Right cardiac atrium (tissue), 5 donors: ENCODE measurements at places on chromosomes 2 and 18. TPM values are rescaled to one million over a fixed set of nuclear protein-coding genes. Genes with fewer than 3 reads are reported as not detected.
A peak's percentile ranks its signal among the peaks of the same experiment; 100 is the strongest.

GRCh38 chr18:63002305-63002704 lies 287.0 kb downstream of the PHLPP1 start:
- no peak for DNase-seq

DNA sequence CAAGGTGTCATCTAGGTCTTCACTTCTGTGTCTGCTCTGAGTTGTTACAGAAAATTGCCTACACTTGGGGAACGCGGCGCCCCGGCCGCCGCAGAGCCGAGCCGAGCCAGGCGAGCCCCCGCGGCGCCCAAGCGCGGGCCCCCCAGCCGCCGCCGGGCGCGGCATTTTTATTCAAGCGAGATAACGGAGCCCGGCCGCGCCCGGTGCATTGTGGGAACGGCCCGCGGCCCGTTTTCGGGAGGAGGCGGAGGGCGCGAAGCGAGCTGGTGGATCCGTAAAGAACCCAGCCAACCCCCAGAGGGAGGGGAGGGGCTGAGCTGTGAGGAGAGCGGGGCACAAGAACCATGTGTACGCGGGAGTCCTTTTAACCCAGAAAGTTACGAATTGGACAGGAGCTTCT lies 191.8 kb downstream of the FTCDNL1 start:
- peak; percentile 74 for DNase-seq

- DNase-seq = no peak
These were observed 271.4 kb downstream of the PIEZO2 start for GRCh38 chr18:10877987-10878386.

DNA sequence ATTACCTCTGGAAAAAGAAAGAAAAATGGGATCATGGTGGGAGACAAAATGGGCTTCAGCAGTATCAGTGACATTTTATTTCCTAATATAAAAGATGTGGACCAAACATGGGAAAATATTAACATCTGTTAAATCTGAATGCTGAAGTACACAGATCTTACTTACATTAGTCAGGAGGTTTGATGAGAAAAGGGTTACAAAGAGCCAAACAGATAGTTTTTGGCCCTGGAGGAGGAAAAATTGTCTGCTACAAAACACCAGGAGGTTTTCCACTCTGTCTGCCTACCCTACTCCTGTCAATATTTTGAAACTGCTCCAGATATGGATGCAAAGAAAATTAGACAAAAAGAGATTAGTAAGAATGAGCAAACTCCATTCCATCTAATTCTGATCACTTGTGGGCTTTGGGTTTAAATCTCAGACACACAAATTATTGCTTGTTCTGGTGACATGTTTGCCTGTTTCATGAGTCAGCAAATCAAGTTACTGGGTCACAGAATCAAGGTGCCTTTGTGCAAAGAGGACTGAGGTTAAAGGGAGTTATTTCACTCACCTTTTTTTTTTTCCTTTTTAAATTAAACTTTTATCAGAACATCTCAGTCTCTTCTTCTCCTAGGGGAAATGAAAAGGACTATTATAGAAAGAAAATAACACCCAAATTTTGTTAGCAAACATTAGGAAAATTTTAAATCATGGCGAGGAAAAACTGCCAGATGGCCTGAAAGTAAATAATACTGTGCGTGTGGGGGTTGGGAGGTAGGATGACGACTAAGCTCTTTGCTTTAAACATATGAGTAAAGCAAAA lies 87.0 kb upstream of the SPATS2L start:
- no peak for DNase-seq

DNA sequence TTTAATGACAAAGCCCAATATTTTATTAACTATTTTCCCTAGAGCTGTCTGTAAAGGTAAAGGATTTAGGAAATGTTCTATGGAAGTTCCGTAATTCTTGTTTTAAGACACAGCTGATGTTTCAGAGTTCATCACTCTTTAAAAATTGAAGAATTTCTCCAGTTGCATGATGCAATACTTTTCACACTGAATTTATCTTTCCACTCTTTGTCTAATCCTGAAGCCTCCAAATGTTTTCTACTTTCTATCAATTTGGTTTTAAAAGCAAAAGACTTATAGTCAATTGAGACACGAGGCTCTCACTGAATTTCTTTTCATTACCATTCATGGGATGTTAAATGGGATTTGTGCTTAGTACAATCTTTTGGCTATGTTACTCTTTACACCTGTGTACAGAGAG lies 223.2 kb downstream of the TDRD15 start:
- no peak for DNase-seq

DNA sequence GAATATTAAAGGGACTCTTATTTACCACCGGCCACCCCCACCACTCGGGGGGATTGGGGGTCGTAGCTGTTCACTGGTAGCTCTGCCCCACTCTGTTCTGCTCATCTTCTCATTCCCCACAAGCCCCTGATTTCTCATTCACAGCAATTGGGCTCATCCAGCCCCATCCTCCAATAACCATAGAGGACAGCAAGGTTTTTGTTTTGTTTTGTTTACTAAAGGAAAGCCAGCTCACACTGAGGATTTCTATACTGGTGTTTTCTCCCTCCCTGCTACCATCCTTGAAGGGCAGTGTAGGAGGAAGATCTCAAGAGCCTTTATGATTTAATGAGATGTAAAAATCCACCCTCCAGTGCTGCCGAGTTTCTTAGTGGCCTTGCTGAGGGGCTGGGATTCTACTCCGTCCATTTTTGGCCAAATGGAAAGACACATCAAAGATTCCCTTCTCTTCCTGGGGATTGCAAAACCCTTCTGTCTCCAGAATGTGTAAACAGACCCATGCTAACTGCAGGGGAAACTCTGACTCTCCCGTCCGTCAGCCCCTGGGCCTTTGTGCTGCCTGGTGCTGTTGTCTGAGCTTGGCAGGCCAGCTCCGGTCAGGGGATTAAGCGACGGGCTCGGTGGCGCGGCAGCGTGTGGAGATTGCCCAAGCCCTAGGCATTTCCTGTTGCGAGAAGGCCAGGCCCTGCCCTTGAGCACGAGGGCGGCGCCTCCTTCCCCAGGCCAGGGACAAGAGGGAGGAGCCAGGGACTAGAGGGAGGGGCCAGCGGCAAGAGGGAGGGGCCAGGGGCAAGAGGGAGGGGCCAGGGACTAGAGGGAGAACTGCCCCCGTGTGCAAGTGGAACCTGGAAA lies 165.0 kb downstream of the ANTXR1 start:
- DNase-seq = peak; percentile 97

DNA sequence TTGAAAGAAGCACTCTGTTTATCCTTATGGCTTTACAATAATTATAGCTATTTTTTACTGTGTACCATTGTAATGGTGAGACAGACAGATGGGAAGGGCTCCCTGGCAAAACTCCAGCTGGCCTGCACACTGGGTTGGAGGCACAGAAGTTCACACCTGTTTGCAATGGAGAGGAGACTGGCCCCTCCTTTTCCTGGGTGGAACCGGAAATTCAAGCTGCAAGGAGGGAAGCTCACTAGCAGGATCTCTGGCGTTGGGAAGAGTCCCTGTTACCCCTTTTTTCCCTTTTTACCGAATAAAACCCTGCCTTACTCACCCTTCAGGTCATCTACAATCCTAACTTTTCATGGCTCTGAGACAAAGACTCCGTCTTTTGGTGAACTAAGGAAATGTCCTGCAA lies 100.3 kb upstream of the TFPI start:
- DNase-seq = peak; percentile 45

DNA sequence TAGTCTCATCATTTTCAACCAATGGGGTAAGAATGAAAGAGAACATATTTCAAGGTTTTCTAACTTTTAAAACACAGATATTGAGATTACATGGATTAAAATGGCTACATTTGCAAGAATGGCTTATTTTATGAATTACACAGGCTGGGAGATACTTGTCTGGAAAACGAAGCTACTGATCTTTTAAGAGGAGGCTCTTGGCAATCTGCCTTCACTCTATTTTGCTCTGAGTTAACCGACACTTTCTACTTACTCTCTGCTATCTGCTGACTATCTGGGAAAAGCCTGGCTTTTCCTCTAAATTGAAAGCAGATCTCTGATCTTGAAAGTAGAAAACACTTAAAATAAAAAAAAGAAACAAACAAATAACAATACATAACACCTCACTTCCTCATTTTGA lies 325.4 kb upstream of the LINC00305 start:
- no peak for DNase-seq

DNA sequence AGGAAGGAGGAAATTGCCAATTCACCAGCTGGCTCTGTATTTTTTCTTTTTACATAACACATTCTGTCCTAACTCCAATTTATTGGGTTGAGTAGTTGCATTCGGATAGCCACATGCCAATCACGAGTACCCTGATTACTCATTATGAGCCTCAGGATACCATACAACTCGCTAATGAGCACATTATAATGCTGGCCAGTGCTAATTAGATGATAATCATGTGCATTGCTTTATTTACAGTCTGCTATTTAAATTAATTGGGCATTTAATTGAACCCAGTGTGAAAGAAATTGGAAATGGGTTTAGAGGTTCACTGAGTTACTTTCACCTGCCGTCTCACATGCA lies 15.2 kb downstream of the G6PC2 start:
- DNase-seq = no peak

GRCh38 chr2:182522972-182523473 lies 96.2 kb upstream of the PDE1A start:
- no peak for DNase-seq

GRCh38 chr2:119549241-119549640 lies 5.0 kb downstream of the CFAP221 start:
- DNase-seq = no peak

DNA sequence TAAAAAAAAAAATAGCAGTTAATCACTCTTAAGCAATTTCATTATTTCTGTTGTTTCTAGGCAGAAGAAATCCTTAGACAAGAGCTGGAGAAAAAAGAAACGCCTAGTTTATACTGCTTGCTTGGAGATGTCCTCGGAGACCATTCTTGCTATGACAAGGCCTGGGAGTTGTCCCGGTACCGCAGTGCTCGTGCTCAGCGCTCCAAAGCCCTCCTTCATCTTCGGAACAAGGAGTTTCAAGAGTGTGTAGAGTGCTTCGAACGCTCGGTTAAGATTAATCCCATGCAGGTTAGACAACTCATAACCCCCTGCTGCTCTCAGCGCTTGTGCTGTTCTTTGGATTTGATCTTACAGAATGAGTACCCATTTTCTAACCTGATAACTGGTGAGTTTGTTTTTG lies 130.4 kb downstream of the TTC27 start:
- peak; percentile 70 for DNase-seq

GRCh38 chr18:62179213-62179612 lies 7.6 kb downstream of the PIGN start:
- no peak for DNase-seq

GRCh38 chr2:181742922-181743722 lies 62.8 kb upstream of the NEUROD1 start:
- DNase-seq = no peak

- no peak for DNase-seq
These were observed 38.1 kb downstream of the RALB start for GRCh38 chr2:120290737-120291136.

DNA sequence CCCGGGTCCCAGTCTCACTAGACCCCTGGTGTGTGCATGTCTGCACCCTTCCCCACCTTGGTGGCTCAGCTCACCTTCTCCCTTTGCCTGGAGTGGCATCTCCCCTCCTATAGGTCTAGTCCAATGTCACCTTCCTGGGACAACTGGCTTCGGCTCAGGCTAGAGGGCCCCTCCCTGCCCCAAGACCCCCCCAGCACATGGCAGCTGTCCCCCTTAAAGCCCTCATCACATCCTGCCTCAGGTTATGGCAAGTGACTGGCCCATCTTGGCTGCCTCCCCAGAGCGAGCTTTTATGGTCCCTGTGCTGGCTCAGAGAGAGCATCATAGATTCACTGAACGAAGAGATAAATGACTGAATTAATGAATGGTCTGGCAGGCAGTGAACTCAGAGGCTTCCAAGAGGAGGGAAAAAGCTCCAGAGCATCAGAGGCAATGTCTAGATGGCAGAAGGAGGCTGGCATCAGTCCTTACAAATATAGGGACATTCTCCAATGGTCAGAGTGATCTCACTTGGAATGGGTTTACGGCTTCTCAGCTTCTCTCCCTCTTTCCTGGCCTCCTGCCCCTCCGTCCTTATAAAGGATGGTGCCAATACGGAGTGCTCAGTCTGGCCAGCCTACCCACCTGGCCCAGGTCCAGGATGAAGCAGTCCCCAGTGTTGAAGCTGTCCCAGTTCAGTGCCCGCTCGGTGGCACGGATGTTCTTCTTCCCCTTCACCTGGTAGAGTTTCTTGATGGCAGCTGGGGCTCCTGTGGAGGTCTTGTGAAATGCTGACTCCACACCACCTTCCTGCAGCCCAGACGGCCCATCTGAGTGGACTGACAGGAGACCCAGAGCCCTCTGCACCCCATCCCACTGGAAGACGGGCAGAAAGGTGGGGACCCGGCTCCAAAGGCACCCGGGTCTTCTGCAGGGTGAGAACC lies 9.4 kb downstream of the CAPG start:
- no peak for DNase-seq

- no peak for DNase-seq
These were observed 533.7 kb downstream of the TDRD15 start for GRCh38 chr2:21657445-21657844.

DNA sequence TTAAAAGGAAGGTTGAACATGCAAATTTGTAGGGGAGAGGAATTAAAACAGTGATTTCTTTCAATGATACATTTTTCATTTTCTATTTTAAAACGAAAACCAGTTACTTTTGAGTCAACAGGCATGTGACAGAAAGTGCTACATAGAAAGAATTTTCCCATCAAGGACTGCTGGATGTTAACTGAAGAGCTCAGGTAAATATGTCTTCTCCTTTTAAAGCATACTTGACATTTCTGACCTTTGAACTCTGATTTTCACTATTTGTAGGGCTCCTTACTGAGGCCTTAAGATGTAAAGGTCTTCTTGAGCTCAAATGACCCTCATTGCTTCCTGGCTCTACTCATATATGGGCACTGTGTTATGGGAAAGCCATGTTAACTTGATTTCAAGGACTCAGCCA lies 32.4 kb downstream of the FIGN start:
- DNase-seq = no peak

DNA sequence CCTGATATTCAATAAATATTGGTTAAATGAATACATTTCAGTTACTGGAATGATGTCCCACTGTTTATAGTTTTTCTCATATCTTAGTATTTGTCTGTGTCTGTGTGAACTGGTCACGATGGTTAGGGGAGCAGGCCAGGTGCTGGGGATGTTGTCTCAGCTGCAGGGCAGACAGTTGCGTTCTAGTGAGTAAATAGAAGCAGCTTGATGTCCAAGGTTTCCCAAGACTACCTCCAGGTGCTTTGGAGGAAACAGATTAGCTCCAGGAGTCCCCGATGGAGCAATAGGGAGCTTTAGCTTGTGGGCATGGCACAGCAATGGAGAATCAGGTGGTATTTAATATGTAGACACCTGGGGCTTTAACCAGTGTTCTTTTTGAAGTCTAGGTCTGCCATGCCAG lies 75.5 kb downstream of the GULP1 start:
- no peak for DNase-seq

- DNase-seq = no peak
These were observed 90.0 kb downstream of the COMMD1 start for GRCh38 chr2:61995515-61995914.

LOXL3 gene
- 8.3 TPM for total RNA-seq

NMUR1 gene
- 1.9 TPM for total RNA-seq

TXNDC2 gene
- not detected for total RNA-seq

HDHD2 gene
- 34.3 TPM for total RNA-seq

RAPGEF4 gene
- total RNA-seq = 7.1 TPM

ANKRD62 gene
- not detected for total RNA-seq

KCNG2 gene
- total RNA-seq = 0.15 TPM

CXCR1 gene
- not detected for total RNA-seq
